ENCODE measurements at places on chromosomes 12 and 14. TPM values are rescaled to one million over a fixed set of nuclear protein-coding genes. Genes with fewer than 3 reads are reported as not detected.

The SLC5A8 gene
- not detected for total RNA-seq

The PLA2G1B gene
- not detected for total RNA-seq

The PKP2 gene
- total RNA-seq: 9.0 TPM

The RNASE11 gene
- total RNA-seq: 0.31 TPM

The RD3L gene
- total RNA-seq: not detected

The ABHD4 gene
- total RNA-seq: 77.7 TPM

The PRB2 gene
- total RNA-seq: not detected

The RAB2B gene
- total RNA-seq: 25.0 TPM

The TDRD9 gene
- not detected for total RNA-seq

The PROX2 gene
- total RNA-seq: 0.08 TPM

The ST8SIA1 gene
- 0.77 TPM for total RNA-seq

GRCh38 chr12:57332646-57333312, 81.8 kb upstream of the STAC3 start:
- no peak for DNase-seq

DNA sequence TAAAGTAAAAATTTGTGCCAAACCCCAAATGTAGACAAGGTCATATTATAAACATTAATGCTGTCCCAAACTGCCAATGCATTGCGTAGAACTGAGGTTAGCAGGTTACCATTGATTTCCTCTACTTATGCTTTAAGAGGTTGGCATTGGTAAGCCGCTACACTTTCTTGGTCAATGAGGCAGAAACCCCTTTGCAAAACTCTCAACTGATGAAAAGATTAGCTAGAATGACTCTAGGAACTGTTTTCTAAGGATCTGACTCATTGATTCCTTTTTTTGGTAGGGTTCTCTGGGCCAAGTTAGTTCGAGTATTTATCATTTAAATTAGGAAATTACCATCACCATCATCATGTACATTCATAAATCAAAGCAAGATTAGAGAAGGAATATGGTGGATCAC, 44.6 kb downstream of the HMGA2 start:
- no peak for DNase-seq

- DNase-seq: no peak
Measured at GRCh38 chr12:80241576-80242273, 142.4 kb downstream of the OTOGL start.

DNA sequence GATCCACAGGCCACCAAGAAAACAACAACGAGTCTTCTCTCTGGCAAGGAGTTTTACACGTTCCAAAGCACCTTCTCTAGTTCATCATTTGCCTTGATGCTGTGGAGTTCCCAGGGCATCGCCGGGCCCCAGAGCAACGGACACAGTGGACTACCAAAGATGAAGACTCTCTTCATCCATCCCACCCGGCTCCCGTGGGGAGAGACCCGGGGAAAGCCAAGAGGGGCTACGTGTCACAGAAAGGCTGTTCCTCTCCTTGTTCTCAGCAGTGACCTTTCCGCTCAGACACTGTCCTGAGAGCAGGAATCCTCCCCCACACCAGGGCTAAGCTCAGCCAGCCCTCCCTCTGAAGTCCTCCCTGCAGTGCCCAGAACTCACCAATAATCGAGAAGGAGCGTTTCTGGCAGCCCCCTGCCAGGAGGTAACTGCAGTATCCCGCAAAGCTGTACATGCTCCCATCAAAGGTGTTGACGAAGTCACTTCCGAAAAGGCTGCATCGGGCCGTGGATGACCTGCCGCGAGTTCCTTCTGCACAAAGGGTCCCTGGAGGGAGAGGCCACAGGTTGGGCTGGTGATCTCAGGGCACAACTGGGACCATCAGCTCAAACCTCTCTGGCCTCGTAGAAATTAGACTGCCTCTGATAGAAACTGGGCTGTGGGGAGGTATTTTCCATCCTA, 3.5 kb downstream of the VWF start:
- no peak for DNase-seq

GRCh38 chr12:28582672-28583376, 392.6 kb downstream of the CCDC91 start:
- DNase-seq: no peak

GRCh38 chr14:59358102-59358501, 107.1 kb downstream of the GPR135 start:
- DNase-seq: no peak

GRCh38 chr12:12899530-12900380, 8.4 kb downstream of the GPRC5A start:
- no peak for DNase-seq

DNA sequence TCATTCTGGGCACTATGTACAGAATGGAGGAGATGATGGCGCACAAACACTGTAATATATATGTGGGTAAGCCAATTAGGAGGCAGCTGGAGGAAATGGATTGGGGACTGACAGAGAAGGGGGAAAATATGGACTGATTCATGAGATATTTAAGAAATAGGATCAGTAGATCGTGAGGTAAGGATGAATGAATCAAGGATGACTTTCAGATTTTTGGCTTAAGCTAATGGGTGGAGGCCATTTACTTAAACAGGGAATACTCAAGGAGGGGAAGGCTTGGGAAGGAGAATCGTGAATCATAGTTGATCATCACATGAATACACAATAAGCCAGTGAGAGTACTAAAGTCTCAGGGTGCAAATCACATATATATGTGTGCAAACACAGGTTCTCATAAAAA, 11.2 kb upstream of the GNPNAT1 start:
- no peak for DNase-seq

DNA sequence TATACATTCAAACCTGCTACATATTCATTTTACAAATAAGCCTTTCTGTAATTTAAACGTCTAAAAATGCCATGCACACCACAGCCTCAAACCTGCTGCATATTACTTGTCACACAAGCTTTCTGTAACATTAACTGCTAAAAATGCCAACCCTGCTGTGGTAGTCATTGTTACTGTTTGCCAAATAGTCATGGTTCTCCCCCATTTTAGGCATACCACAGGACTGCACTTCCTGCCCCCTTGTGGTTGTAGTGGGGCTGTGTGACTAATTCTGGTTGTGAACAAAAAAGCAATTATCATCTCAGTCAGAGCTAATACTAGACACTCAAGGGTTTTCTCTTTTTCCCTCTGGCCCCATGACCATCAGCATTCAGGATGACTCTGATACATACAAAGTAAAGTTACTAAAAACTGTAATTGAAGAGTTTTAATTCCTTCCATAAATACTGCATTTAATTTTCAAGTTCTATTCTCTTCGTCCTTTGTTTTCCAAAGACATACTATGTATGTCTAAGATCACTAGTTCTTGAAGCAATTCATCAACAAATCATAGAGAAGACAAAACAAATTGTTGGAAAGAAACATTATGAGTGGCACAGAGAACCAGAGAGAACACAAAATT, 5.7 kb upstream of the SLC35F4 start:
- peak; percentile 54 for DNase-seq

GRCh38 chr12:104463368-104463767, 6.6 kb downstream of the CHST11 start:
- no peak for DNase-seq

GRCh38 chr14:29937116-29937515, 9.5 kb upstream of the PRKD1 start:
- no peak for DNase-seq

DNA sequence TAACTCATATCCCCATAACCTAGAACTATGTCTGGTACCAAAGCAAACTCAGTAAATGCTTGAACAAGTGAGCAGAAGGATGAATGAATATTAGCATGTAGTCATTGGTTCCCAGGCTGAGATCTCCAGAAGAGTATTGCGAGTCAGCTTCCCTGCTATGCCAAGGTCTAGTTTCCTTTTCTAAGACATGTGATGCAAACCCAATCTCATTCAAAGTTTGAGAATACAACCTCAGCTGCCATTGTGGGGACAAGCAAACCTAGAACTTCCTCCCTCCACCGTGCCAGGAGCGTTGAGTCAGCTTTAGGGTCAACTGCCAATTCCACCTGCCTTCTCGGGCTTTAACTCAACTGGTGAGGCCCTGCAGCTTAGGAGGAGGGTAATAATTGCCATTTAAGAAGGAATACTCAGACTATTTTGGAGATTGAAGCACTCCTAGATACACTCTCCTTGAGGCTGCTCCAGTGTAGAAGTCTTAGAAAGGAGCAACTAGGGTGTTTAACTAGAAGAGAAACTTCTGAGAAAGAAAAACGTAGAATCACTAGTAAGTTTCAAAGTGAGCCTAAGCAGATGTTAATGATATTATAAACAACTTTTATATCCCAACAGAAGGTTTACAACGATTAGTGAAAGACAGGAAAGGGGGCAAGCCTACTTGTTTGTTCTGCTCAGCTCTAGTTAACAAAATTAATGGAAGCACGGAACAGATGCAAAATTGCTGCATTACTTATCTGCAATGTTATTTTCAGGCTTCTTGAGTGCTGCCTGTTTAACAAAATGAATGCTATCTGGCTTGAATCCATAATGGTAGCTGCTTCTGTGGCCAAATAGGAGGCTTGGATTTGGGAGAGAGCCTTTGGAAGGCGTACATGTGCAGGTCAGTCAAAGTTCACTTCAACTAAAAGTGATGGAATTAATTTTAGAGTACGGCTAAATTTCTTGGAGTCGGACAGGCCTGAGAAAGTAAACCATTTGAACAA, 96.9 kb downstream of the HELB start:
- no peak for DNase-seq

- DNase-seq: no peak
Measured at GRCh38 chr14:35374263-35374712, 30.3 kb downstream of the NFKBIA start.

DNA sequence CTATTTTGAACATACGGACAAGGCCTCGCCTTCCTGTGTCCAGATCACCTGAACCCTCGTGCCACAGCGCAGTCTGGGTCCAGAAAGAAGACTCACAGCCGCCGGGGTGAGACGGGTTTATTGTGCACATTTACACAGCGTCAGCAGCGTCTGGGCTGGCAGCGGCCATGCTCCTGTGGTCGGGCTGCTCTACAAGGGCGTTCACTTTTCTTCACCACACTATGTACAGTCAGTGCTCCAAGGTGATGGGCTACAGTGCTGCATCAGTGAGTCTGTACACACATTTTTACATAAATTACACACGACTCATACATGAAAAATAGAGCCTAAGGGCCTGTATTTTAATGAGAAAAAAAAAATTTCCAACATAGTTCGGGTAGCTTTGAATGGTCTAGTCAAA, 18.0 kb downstream of the ZFYVE21 start:
- DNase-seq: no peak

GRCh38 chr14:61696753-61697318, 1.5 kb downstream of the HIF1A start:
- DNase-seq: no peak

GRCh38 chr12:128797119-128798118, 26.3 kb downstream of the SLC15A4 start:
- DNase-seq: no peak

DNA sequence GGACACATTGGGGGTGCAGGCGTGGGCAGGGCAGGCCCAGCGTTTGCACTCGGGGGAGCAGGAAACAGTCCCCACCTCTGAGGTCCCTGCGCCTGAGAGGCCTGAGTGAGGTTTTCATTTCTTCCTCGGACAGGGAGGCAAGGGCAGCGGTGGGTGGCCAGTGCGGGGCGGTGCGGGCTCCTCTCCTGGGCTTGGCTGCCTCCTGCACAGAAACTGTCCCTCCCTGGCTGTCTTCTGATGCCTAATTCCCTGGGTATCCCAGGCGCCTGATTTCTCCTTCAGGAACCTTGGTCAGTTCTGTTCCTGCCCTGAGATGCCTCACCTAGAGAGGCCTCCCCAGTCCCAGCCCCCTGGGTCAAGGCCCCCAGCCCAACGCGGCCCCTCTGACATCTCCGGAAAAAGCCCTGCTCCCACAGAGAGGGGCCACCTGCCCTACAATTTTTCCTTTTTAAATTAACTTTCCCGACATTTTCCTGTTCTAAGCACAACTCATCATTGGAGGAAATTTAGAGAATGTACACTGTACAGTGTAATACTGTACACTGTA, 260.3 kb downstream of the ADGRD1 start:
- DNase-seq: no peak

DNA sequence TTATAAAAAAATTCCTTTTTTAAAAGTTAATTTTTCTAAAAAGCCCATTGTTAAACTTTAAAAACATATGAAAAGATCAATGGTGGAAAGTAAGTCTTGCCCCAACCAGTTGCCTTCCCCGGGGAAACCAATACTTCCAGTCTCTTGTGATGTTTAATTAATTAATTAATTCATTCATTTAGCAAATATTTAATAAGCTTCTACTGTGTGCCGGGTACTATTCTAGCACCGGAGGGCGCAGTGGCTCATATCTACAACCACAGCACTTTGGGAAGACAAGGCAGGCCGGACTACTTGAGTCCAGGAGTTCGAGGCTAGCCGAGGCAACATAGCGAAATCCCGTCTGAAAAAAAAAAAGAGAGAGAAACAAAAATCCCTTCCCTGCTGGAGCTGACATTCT, 87.4 kb downstream of the HECTD4 start:
- DNase-seq: no peak

- no peak for DNase-seq
Measured at GRCh38 chr12:93358058-93358457, 19.7 kb upstream of the NUDT4 start.

DNA sequence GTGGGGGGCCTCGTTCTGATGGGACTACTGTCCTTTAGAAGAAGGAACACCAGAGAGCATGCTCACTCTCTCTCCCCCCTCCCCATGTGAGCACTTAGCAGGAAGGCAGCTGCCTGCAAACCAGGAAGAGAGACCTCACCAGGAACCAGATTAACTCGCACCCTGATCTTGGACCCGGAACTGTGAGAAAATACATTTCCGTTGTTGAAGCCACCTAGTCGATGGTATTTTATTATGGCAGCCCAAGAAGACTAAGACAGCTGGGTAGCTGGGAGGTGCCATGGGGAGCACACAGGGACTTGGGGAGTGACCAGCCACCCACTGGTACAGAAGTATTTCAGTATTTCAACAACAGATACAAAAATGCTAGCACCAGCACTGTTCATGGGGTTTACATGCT, 59.0 kb downstream of the VCPKMT start:
- DNase-seq: no peak

DNA sequence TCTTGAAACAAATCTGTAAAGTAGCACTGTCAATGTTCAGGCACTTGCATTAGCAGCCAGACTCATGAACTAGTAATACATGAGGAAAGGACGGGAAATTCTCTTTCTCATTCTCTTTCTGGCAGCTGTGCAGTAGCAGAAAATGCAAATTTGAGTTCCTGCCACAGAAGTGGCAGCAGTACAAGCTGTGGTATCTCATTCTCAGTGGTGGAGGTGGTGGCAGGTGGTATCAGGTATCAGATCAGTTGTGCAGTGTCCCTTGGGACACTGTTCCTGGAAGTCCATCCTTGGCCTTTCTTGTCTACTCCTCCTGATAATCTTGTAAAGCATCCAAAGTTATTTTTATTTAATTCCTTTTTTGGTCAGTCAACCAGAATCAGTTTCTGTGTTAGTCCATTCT, 103.0 kb downstream of the C12orf42 start:
- no peak for DNase-seq

DNA sequence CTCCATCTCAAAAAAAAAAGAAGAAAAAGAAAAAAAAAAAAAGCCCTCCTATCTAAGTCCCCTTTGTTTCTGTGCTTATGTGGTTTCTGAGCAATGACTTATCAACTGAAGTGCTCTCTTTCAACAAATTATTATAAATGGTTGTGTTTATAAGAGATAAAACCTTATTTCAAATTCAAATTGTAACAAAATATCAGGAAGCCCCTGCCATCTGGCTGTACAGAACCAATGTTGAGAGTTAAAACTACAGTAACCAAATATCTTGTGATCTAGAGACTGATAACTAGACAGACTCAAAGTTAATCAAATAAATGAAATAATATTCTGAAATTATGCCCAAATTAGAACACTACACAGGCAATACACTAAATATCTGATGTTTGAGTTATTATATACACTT, 143.0 kb upstream of the CPNE8 start:
- no peak for DNase-seq

GRCh38 chr12:130154276-130155070, 7.8 kb upstream of the FZD10 start:
- DNase-seq: no peak

- DNase-seq: no peak
Measured at GRCh38 chr12:116694653-116695463, 43.0 kb downstream of the SPRING1 start.

Measured in endothelial cell (in vitro differentiated cells).